Activated naive CD4-positive, alpha-beta T cell treated with Interleukin-2 at 50 U/mL for 16 hours (primary cell): ENCODE measurements at places on chromosomes 7 and 10.
A peak's percentile ranks its signal among the peaks of the same experiment; 100 is the strongest.

GRCh38 chr7:92714767-92715166, 121.6 kb downstream of the CDK6 start:
- no peak for DNase-seq

DNA sequence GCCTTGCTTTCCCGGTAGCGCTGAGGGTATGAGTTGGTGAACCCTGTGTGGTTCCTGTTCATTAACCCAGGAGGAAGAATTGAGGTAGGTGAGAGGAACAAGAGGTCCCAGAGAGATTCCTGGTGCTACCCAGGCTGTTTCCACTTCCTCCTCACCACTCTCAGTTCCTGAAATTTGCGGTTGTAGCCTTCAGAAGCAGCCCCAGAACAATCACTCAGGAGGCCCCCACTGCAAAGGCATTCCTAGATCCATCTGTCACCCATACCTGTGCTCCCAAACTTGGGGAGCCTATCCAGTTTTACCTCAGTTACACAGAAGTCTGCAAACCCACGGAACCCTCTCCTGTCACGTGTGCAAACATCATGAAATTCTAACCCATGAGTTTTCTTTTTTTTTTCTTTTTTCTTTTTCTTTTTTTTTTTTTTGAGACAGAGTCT, 9.0 kb upstream of the PIP4K2A start:
- no peak for DNase-seq

- no peak for DNase-seq
These were observed 20.7 kb upstream of the CAMK2B start for GRCh38 chr7:44346063-44346462.

GRCh38 chr10:60728056-60728455, 50.2 kb upstream of the CDK1 start:
- DNase-seq: no peak

DNA sequence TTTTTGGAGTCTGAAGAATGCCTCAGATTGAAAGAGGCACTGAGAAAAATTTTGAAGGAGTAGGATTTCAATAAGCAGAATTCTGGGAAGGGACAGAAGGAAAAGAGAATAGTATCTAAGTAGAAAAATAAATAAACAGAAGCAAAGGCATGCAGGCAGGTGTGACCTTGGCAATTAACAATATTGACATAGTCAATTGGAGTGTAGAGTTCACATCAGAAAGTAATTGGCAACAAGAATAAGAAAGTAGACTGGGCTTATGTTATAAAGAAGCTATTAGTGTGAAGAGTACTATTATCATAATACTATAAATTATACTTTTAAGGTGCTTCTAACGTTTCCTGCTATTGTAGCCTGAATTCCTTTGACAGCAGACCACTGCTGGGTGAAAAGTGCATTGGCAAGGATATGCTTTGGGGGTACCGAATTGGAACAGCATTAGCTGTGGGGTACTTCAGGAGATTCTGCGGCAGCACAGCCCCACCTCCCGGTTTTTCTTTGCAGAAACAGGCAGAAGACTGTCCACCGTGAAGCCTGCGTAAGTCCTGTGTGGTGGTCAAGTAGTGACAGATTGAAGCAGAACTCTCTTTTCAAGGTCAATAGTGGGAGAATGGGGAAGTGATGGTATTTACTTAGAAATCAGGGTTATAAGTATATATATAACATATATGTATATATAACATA, 357.0 kb downstream of the THSD7A start:
- DNase-seq: no peak

- no peak for DNase-seq
These were observed 174.9 kb downstream of the LRMDA start for GRCh38 chr10:75606203-75606779.

DNA sequence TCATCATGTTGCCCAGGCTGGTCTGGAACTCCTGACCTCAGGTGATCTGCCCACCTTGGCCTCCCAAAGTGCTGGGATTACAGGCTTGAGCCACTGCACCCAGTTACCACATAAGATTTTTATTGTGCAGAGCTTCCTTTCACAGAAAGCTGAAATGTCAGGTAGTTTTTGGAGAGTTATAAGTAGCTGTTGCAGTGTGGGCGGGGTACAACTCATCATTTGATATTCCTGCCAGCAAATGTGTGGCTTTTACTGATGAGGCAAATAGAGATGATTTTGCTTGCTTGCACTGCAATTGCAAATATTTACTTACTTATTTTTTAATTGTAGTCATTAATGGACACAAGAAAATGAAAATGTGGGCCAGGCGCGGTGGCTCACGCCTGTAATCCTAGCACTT, 32.4 kb downstream of the NKX2-3 start:
- no peak for DNase-seq

DNA sequence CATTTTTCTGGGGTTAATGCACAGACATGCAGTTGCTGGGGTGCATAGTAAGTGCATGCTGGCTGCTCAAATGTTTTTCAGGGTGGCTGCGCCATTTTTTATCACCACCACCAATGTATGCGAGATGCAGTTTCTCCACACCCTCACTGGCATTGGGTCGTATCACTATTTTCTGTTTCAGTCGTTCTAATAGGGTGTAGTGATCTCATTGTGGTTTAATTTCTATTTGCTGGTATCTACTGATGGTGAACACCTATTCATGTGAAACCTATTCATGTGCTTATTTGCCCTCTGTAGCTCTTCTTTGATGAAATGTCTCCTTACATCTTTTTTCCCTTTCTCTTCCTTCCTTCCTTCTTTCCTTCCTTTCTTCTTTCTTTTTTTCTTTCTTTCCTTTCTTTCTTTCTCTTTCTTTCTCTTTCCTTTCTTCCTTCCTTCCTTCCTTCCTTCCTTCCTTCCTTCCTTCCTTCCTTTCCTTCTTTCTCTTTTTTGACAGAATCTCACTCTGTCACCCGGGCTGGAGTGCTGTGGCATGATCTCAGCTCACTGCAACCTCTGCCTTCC, 84.3 kb downstream of the ELFN1 start:
- DNase-seq: no peak

DNA sequence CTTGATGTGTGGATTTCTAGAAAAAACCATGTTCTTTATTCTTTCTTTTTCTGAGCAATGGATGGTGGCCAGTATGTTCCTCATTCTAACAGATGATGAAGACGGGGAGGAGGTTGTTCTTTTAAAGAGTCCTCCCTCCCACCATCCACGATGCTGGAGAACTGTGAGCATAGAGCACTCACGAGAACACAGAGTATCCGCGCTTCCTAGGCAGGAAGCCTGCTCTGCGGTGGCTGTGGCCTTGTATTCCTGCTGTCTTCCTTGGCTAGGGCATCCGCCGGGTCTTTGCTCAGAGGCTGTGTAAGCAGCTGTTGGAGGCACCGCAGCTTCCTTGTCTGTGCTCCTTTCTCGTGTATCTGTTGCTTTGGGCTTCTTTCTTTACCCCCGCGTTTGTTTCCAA, 214.2 kb downstream of the CCDC3 start:
- no peak for DNase-seq

DNA sequence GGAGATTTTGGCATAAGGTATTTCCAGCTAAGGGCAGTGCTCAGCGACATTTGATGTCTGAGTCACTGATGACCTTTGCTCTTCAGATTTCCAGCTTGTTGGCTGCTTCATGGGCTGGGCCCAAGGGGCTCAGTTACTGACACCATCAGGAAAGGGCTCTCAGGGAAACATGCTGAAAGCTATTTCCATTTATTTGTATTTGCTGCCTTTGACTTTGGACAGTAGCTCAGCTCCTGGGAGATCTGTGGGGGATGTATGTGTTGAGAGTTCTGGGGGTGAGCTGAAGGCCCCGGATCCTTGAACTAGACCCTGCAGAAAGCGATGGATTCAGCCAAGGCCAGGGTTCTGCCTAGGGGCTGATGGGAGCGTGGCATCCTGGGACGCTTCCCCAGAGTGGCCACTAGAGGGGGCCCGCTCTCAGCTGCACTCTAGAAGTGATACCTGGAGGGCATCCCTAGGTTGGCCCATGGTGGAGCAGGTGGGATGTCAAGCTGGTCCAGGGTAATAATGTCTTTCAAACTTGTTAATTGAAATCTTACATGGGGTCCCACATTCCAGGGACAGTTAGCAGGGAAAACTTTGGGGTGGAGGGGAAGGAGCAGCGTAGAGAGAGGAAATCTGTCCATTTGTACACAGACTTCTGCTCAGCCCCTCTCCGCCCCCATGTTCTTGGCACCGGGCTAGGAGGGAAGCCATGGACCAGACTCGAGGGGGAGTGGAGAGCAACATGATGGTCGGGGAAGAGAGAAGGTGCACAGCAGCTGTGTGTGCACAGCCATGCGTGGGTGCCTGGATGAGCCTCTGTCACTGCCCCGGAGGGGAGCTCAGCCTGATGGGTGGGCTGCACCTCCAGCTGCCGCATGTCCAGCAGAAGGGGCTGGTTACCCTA, 3.0 kb upstream of the BTBD16 start:
- DNase-seq: peak; percentile 55

- no peak for DNase-seq
These were observed 31.4 kb downstream of the ANK3 start for GRCh38 chr10:60358282-60358681.

- no peak for DNase-seq
These were observed 111.6 kb downstream of the ARHGAP22 start for GRCh38 chr10:48493083-48493871.

- DNase-seq: peak; percentile 20
These were observed 105.5 kb downstream of the MYOF start for GRCh38 chr10:93376372-93377293.

GRCh38 chr10:69679736-69680135, 49.7 kb downstream of the FAM241B start:
- DNase-seq: no peak

DNA sequence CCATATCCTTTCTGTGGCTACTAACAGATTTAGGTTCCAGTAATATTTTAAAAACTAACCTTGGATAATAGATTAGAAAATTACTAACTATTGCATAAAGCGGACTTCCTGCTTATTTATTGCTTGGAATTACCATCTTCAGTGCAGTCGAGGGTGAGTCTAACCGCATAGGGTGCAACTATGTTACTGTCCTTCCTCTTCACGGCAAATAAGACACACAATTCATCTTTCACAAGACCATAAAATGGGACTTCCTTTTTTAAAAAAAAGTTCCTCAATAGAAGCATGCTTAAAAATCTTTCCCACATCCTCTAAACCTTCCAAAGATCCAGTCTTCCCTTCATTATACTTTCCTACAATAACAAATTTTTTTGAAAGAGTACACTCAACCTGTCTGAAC, 2.1 kb downstream of the SLC25A40 start:
- DNase-seq: no peak

DNA sequence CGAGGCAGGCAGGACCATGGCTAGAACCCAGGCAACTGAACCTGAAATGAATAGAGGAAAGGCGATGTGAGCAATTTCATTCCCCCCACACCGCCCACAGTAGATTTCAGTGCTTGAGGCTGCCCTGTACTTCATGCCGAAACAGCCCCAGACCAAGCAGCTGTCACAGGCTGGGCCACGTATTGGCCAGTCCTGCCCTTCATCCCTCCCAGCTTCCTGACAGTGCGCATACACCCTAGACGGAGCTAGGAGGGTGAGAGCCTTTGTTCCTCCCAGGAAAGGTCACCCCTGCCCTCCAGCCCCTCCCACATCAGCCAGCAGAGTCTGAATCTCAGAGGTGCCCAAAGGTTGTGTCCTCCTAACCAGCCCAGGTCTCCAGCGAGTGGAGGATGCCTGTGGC, 98.8 kb downstream of the ZMIZ1 start:
- DNase-seq: no peak

GRCh38 chr10:77087366-77087765, 550.2 kb downstream of the KCNMA1 start:
- no peak for DNase-seq

- DNase-seq: no peak
These were observed at the start of gene HIP1 for GRCh38 chr7:75738604-75738974. TSS of gene HIP1 (minus strand) at chr7:75738941. CDS start at chr7:75738920, 21 bp downstream.

DNA sequence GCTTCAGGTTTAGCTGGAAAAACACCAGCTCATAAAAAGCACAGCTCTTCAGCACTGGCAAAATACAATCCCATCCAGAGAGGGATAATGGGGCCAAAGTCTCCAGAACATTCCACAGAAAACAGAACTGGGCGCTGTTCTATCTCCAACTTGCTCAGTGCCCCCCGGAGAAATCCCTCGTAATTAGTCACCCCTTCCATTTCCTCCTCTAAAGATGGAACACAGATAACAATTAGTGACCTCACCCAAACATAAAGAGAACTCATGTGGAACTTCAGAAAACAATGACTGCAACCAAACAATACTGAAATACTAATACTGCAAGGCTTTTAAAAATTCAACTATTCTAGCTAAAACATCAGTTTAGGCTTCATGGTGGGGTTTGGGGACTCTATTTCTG, 46.3 kb downstream of the KIAA1549 start:
- DNase-seq: no peak

GRCh38 chr7:155306673-155307470, 9.2 kb downstream of the INSIG1 start:
- no peak for DNase-seq

- no peak for DNase-seq
These were observed 37.1 kb downstream of the MASTL start for GRCh38 chr10:27192284-27192683.

GRCh38 chr7:69947998-69948397, 349.7 kb downstream of the AUTS2 start:
- DNase-seq: no peak

GRCh38 chr7:46764100-46764936, 817.6 kb downstream of the TNS3 start:
- no peak for DNase-seq

DNA sequence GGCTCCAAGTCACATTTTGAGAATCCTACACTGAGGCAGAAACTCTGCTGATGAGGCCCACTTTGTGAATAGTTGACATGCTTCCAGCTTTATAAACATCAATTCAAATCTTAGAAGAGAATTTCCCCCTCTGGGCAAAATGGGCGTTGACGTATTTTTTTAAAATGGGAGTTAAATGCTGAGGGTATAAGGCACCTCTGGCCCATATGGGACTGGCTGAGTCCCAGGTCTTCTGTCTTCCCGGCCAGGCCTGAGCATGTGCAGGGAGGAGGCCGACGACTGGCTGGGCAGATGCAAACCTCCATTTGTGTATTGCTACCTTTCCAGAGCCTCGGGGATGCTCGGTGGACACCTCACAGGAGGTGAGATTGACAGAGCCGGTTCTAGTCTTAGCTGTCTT, 37.7 kb downstream of the BUB3 start:
- DNase-seq: no peak

DNA sequence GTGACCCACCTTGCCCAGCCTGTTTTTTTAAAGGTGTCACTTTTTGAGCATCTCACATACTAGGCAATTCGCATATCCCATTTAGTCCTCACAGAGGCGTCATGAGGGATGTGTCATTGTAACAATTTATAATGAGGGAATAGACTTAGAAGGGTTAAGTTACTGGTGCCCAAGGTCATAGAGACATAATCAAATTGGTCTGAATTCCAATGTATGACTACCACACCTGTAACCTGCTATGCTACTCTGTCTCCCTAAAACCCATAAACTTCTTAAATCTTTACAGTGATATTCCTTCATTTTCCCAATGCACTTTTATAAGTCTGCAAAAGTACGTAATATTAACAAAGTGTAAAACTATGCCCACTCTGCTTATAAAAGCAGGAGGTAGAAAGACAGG, 7.1 kb downstream of the ZMYND11 start:
- DNase-seq: no peak
